Muscle of arm (tissue), 14 donors: ENCODE measurements at places on chromosomes 16 and 17.

- DNase-seq = no peak
Measured at GRCh38 chr16:88759245-88759975, 25.6 kb downstream of the PIEZO1 start.

DNA sequence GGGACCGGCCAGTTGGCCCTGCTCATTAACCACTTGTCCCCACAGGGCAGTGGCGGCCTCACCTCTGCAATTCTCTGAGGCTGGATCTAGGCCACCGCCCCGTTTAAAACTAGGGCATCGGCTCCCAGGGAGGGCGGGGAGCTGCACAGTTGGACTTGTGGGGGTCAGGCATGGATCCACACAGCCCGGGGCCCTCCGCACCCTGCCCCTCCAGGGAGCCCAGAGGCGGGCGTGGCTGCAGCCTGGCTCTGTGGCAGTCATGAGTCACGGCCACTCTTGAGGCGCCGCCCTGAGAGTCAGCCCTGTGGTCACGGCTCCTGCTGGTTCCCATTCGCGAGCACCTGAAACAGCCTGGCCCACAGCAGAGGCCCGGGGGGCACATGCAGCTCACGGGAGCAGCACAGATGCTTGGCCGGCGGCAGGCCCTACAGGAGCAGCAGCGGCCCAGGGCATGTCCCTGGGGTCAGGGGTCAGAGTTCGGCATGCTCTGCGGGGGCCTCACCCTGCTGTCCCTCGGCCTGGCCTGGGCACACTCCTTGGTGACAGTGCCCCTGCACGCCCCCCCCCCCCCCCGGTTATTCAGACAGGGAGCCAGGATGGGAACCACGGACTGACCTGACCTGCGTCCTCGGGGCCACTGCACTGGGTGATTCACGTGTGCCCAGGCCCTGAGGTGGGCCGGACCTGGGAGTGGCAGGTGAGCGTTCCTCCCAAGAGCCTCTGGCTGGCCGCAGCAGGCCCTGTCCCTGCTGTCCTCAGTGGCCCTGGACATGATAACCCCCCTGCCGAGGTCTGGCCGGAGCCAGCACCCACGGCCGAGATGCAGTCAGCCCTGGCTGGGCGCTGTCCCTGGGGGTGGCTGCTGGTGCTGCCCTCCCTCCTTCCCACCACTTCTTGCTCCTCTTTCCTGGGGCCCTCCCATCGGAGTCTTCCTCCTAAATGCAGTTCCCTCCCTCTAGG is 8.2 kb downstream of the CAPN15 start:
- DNase-seq = no peak

DNA sequence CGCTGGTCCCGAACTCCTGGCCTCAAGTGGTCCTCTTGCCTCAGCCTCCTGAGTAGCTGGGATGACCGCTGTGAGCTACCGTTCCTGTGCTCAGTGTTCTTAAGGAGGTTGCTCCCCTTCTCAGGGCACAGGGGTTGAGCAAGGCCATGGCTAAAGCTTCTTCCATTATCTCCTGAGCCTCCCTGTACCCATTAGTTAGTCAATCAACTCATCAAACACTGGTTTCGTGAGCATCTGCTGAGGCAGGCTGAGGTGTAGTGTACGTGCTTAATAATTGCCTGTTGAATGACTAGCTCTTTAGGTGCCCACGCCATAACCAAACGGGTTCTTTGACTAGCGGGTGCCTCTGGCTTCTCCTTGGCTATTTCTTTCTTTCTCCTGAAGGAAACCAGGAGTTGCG is 11.7 kb downstream of the SGCA start:
- no peak for DNase-seq

- DNase-seq = no peak
Measured at GRCh38 chr17:49681106-49681979, 3.4 kb upstream of the SPOP start.

DNA sequence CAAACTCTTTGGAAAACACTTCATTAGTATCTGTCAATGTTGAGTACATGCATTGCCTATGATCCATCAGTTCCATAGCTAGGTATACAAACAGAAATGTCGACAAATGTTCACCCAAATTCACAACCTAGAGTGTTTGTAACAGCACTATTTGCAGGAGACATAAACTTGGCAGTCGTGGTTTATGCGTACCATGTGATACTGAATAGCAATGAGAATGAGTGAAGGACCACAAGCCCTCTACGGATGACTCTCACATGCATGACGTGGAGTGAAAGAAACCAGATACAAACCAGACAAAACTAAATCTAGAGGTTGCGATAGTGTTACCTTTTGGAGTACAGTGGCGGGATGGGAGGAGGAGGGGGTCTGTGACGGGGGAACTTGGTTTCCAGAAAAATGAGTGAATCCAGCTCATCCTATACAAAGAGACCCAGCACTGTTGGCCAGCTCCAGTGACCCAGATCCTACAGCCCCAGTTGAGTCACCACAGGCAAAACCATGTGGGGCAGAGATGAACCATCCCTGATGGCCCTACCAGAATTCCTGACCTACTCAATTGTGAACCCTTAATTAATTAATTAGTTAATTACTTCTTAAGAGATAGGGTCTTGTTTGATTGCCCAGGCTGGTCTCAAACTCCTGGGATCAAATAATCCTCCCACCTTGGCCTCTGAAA is 15.9 kb upstream of the ULK2 start:
- DNase-seq = no peak

DNA sequence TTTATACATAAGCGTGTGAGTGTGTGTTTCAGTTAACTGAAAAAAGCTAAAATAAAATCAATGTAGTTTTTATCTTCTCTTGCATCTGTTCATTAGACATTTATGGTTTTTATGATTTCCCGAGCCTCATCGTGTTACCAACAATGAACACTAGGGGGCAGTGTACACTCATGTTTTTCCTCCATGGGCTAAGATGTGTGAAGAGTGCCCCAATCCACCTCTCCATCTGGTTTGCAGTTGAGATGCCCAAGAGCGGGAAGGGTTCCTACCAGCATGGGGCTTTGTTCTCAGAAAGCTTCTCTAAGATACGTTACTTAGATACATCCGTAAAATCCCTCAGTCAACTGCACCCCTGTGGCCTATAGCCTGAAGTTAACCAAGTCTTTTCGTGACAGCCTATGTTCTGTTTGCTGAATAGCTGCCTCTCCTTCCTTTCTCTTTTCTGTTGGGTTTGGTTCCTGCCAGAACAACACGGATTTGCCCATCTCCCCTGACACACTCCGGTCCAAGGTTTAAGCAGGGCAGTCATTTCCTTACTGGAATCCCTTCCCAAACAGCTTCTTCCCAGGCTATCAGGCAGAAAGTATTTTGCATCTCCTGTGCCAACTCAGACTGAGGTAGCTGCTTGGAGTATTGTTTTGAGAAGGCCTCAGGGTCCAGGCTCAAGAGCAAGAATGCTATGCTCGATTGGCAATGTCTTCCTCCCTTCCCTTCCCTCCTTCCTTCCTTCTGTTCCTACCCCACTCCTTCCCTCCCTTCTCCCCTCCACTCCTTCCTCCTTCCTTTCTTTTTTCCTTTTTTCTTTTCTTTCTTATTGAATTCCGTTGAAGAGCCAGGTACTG is 12.9 kb upstream of the ELAC2 start:
- peak; percentile 84 for DNase-seq
